Caki2 (cell line): ENCODE measurements at places on chromosomes 3 and 15.

DNA sequence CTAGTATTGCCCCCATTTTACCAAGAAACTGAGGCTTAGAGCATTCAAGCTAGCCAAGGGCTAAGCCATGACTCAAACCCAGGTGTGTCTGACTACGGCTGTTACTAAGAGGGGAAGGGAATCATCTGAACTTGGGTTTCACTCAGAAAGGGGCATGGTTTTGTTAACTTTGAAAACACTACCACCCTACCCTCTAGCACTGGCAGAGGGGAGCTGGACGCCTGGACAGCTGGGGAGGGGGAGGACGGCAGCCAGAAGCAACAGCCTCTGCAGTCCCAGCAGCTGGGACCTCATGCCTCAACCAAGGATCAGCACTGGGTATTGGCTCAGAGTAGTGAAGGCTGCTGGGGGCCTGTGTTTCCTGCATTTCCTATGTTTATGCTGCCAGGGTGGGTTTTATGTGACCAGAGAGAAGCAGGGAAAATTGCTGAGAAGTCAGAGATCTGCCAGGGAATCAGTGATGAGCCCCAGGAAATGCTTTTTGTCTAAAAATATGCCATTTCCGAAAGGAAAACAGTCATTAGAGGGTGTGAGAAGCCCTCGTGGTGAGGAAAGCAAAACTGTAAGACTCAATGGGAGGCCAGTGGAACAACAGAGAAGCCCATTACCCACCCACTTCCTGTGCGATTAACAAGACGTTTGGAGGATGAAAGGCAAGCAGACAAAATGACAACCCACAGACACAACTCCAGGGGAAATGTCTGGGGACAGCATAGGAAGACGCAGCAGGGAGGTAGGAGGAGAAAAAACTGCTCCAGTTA, 41.2 kb downstream of the LIPC start:
- DNase-seq = no peak

DNA sequence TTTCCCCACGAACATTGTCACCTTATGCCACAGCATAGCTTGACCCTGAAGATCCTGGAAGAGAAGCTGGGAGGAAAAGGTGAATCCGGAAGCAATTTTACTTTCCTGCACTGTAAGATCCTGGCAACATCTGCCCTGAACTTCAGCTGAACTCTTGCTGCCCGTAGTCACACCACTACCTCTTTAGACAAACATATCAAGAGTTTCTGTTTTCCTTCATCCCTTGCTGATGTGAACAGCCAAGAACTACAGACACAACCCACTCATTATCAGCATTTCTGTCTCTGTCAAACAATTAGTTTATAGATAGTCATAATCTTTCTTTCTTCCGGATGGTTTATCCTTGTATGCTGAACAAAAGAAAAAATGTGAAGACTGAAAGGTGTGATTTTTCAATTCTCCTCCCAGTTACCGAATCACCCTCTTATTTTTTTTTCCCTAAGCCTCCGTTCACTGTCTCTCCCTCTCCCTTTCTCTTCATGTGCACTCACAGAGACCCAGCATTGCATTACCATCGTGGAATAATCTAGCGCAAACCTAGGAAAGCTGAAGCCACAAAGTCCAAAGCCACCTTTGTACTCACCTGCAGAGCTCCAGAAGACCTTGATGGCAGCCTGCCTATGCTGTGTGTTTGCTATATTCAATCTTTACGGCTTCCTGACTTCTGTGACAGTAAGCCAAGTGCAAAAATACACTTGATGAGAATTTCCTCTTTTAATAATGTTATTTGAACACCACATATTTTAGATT, 229.2 kb downstream of the CDIN1 start:
- peak; percentile 43 for DNase-seq

DNA sequence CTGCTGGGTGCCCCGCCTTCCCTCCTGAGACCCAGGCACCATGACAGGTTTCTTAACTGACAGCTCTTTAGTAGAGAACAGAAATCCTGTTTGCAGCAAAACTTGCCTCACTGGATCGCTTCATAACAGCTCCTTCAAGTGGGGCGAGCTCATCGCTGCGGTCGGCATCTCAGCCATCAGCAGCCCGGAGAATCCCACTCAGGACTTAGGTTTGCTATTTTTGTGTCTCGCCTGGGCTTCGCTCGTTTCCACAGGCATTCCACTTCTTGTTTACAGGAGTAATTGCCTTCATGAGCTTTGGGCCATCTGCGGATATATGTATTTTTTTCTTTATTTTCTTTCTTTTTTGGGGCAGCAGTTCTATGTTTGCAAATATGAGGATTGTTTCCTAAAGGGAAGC, 15.7 kb downstream of the KLF13 start:
- no peak for DNase-seq

DNA sequence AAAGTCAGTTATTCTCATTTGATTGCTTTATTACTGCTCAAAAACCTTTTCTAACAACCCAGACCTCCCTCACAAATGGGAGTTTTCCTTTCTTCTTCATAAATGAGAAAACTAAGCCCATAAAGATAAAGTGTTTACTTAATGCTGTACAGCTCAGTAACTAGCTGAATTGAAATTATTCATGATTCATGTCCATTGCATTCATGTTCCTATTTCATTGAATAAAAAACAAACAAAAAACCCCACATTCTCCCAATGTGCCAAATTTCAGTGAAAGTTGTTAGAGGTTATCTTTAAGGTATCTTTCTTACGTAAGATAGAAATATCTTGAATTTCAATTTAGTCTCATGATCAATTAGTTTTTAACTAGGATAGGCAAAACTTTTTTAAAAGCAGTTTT, 2.8 kb downstream of the PLSCR2 start:
- no peak for DNase-seq

- no peak for DNase-seq
Measured at GRCh38 chr3:157442729-157443128, 6.1 kb downstream of the PTX3 start.

DNA sequence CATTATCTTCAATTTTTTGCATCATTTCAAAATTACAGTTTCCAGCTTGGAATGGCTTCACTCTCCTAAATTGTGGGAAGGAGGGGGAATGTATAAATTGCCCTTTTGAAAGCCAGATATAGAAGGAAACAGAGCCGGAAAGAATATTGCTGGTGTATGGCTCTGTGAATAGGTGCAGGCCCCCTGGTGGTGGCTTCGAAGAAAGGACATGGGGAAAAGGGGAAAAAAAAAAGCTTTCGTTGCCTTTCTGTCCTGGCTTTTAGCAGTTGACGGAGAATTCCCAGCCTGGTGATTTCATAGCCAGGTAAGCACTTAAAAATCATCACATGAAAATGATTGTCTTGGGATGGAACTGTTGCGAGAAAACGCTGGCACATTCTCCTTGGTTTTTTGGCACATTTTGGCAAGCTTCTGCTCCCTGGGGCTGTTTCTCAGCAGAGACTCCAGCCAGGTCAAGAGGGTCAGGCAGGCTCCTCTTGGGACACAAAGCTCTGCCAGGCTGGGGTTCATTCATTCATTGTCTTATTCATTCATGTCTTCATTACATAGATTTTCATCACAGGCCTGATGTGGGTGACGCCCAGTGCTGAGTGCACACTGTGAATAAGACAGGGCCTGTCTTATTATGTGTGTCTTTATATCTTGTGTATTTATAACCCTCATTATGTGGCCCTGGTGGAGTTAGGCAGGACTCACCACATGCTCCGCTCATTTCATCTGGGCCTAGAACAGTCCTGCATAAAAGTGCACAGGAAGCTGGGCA, 300.0 kb upstream of the TPM1 start:
- DNase-seq = peak; percentile 81

GRCh38 chr3:159894386-159894785, 94.2 kb upstream of the IL12A start:
- DNase-seq = no peak

- no peak for DNase-seq
Measured at GRCh38 chr3:30620402-30621360, 14.3 kb downstream of the TGFBR2 start.

GRCh38 chr15:31236184-31237042, 90.2 kb upstream of the KLF13 start:
- peak; percentile 52 for DNase-seq

- DNase-seq = no peak
Measured at GRCh38 chr3:139846729-139847128, 88.3 kb upstream of the CLSTN2 start.
